Testis (tissue), 5 donors: ENCODE measurements at places on chromosomes 12 and 14.
A peak's percentile ranks its signal among the peaks of the same experiment; 100 is the strongest.

DNA sequence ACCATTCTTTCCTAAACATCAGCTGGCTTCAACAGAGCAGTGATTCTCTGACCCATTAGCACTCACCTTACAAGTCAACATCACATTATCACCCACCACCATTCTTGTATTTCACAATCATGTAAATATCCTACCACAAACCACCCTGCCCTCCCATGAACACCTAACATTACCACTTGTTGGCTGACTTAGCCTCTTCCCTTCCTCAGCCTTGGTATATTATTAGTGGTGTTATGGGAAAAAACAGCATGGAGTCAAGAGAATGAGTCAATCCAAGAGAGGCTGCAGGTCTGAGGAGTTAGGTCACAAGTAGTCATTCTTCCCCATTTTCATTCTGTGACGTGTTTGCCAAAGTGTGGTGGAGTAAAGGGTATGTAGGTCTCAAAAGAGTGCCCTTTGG lies 22.3 kb upstream of the MGP start:
- H3K36me3 ChIP-seq = no peaks in the 10 kb centered on the region
- no peaks in the 10 kb centered on the region for H3K27me3 ChIP-seq
- peaks cover 5% of the 10 kb centered on the region for H3K4me1 ChIP-seq
- DNase-seq = no peak
- no peak overlapping the region for H3K27ac ChIP-seq

- no peak for DNase-seq
- no peaks in the 10 kb centered on the region for H3K4me1 ChIP-seq
- no peaks in the 10 kb centered on the region for H3K27me3 ChIP-seq
Measured at GRCh38 chr12:44375694-44376093, 500.4 kb downstream of the NELL2 start.

- no peaks in the 10 kb centered on the region for H3K4me1 ChIP-seq
- DNase-seq = no peak
- no peaks in the 10 kb centered on the region for H3K36me3 ChIP-seq
- H3K27me3 ChIP-seq = no peaks in the 10 kb centered on the region
Measured at GRCh38 chr14:24674204-24674970, 40.4 kb upstream of the GZMB start.

DNA sequence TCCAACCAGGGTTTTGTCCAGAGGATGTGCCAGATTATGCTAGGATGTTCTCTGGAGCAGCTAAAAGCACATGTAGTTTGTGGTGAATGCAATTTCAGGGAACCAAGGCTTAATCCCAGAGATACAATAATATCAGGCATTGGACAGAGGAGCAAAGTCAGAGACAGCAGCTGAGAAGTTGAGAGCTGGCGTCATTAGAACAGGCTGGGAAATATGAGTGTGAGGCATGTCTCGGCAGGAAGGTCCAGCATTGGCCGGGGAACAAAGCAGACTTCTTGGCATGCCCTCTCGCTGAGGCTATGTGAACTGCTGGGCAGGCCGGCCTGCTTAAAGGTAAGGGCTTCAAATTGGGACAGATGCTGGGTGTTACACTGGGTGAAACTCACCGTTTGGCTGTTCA lies 125.4 kb downstream of the CAND1 start:
- no peak overlapping the region for H3K4me3 ChIP-seq
- no peaks in the 10 kb centered on the region for H3K4me1 ChIP-seq
- peak; percentile 16 for DNase-seq
- H3K36me3 ChIP-seq = no peaks in the 10 kb centered on the region
- H3K27ac ChIP-seq = no peak overlapping the region

GRCh38 chr12:70719672-70720420 lies 82.6 kb upstream of the PTPRB start:
- no peak overlapping the region for H3K4me3 ChIP-seq
- no peaks in the 10 kb centered on the region for H3K4me1 ChIP-seq
- H3K27me3 ChIP-seq = no peaks in the 10 kb centered on the region
- H3K36me3 ChIP-seq = no peaks in the 10 kb centered on the region

- H3K27me3 ChIP-seq = no peaks in the 10 kb centered on the region
- DNase-seq = no peak
- peaks cover 66% of the 10 kb centered on the region for H3K4me1 ChIP-seq
- peak overlapping the region; percentile 91 for H3K27ac ChIP-seq
Measured at GRCh38 chr14:55117803-55118441, 11.1 kb upstream of the LGALS3 start.

DNA sequence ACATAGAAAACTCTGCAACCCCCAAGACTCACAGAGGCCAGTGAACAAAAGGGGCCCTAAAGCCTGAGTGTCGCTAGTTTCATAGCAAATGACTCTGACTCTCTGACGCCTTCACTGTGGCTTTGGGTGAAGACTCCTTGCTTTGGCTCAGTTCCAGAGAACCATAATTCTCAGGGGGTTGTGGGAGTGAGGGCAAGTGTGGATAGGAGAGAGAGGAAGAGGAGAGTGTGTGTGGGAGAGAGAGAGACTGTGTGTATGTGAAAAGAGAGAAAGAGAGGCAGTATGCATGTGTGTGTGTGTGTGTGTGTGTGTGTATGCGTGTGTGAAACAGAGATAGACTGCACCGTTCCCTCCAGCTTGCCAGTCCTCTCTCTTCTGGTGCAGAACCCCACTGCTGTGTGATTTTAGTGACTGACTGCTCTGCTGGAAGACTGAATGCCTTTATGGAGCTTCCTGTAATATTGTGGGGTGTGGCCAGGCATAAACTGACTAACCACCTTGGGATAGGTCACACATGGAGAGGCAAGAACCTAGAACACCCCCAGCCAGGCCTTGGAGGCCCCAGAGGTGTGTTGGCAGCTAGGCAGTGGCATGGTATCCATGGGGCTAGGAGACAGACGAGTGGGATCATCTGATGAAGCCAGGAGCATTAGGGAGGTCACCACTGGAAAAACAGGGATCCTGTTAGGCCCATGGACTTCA lies 45.9 kb upstream of the STXBP6 start:
- H3K4me1 ChIP-seq = peaks cover 8% of the 10 kb centered on the region
- H3K4me3 ChIP-seq = no peak overlapping the region
- no peaks in the 10 kb centered on the region for H3K36me3 ChIP-seq
- no peak overlapping the region for H3K27ac ChIP-seq
- DNase-seq = no peak
